ENCODE measurements at places on chromosomes 2 and 18.

- no peak for DNase-seq
Measured at GRCh38 chr2:146312899-146313298, 1531.9 kb upstream of the ACVR2A start.

- no peak for DNase-seq
Measured at GRCh38 chr2:197883354-197884032, 79.1 kb downstream of the PLCL1 start.

GRCh38 chr2:43103093-43103404, 123.4 kb downstream of the ZFP36L2 start:
- no peak for DNase-seq

DNA sequence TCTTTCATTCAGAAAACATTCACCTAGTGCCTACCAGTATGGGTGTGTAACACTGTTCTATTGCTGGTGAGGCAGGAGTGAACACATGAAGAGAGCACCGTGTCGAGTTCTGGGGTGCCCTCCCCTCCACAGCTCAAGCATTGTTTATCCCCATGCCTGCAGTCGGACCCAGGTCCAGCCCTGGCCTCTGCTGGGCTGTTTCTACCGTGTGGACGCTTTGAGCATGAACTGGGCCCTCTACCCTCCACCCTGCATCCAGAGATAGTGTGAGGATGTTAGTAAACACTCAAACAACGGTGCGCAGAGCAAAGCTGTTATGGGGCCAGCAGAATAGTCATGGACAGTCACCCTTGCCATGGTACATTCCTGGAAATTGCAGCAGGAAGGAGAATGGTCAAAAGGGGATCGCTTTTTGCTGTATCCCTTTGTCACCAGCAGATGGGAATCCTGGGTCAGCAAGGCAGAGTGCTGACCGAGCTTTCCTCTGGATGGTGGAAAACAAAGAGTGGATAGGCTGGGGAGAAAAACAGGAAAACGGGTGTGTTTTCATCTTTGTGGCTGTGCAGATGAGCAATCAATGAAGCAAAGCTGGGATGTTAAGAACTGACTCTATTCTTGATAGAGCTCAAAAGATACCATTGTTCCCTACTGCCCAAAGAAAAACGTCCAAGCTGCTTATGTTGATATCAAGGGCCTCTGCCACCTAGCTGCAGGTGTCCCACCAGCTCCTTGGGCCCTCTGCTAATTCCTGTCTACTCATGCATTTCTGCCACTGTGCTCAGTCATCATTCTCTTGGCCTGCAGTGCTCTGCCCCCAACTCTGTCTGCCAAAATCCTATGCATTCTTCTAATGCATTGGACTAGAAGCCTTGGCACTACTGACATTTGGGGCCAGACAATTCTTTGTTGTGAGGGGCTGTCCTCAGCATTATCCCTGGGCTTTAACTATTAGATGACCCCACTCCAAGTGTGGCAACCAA, 38.7 kb downstream of the REEP1 start:
- DNase-seq = no peak

GRCh38 chr2:148523315-148523714, 121.2 kb upstream of the EPC2 start:
- no peak for DNase-seq

GRCh38 chr2:71243634-71244301, 16.9 kb upstream of the PAIP2B start:
- no peak for DNase-seq

DNA sequence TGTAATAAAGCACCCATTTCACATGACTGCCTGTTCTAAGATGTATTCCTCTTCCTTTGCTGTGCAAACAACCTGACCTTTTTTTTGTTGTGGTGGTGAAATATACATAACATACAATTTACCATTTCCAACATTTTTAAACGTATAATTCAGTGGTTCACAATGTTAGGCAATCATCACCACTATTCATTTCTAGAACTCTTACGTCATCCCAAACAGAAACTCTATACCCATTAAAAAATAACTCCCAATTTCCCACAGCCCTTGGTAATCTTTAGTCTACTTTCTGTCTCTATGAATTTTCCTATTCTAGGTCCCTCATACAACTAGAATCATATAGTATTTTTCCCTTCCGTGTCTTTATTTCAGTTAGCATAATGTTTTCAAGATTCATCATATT, 36.7 kb downstream of the RND3 start:
- DNase-seq = no peak

GRCh38 chr2:195488567-195488966, 168.5 kb upstream of the SLC39A10 start:
- no peak for DNase-seq

DNA sequence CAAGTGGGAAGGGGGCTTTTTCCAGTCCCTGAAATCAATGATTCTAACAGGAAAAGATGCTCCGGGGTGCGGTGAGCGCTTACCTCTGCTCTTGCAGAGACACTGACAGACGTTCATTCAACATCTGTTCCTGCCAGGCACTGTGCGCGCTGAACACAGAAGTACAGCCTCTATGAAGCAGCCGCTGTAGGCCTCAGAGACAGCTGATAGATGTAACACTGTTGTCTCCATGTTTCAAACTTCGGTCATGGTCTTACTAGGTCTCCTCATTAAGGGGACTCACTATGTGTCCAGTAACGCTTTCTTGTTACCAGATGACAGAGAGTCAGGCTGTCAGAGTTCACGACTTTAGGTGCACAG, 649 bp upstream of the CLIP4 start:
- DNase-seq = peak; percentile 65

DNA sequence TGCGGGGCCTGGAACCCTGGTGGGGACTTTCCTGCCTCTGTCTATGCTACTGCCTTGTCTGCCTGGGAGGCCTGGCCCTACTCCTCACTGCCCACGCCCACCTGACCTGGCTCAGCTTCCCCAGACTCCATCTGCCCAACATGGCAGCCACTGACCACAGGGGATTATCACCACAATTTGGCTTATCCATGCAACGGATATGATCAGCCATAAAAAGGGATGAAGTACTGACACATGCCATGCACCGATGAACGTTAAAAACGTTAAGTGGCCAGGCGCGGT, 5.9 kb upstream of the KCNF1 start:
- DNase-seq = no peak

DNA sequence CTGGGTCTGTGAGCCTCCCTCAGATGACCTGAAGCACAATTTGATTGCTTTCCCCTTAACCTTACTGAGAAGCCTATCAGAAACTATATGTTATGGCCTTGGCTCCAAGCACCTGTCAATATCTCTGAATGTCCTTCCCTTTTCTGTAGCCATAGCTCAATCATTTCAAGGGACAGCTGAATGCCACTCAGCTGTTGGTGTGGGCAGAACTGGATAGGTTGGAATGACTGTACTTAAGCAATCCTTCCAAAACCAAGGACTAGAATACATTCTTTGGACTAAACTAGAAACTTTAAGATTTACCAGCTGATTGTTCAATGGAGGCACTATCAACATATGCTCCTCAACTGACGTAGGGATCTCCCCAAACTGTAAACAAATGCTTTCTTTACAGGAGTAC, 159.4 kb downstream of the THADA start:
- DNase-seq = no peak

DNA sequence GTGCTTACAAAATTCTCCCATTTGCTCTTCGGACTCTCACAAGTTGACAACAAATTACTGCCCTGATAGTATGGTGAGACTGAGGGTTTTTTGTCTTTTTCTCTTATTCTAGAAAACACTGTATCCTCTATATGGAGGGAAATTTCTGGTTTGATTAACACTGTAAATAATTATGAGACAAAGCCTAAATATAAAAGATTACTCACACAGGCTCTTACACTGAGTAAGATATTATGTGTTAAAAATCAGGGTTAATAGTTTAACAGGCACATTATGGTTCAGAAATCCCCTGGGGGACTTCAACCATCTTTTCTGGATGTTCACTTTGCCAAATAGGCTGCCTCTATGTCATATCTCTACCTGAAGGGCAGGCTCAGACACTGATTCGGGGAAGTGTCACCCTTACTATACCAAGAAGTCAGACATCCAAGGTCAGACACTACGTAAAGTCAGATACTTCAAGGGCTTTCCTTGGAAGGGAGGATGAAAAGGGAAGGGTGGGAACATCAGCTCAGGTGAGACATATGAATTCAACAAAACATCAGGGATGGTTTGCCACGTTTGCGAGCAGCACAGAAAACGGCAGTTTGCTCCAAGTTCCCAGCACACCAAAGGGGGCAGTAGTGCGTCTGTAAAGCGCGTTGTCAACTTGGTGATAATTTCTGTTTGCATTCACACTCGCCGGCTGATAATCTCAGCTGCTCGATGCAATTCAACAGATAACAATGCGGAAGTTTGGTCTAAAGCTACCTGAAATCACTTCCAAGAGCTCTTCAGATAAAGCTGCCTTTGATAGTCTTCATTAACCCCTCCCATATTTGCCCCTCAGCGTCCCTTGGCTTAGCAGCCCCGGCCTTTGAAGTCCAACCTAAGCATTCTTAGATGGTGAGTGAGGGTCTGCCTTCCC, 972 bp upstream of the RASGRP3 start:
- DNase-seq = peak; percentile 91

- no peak for DNase-seq
Measured at GRCh38 chr2:55157474-55157884, 74.6 kb downstream of the CLHC1 start.

DNA sequence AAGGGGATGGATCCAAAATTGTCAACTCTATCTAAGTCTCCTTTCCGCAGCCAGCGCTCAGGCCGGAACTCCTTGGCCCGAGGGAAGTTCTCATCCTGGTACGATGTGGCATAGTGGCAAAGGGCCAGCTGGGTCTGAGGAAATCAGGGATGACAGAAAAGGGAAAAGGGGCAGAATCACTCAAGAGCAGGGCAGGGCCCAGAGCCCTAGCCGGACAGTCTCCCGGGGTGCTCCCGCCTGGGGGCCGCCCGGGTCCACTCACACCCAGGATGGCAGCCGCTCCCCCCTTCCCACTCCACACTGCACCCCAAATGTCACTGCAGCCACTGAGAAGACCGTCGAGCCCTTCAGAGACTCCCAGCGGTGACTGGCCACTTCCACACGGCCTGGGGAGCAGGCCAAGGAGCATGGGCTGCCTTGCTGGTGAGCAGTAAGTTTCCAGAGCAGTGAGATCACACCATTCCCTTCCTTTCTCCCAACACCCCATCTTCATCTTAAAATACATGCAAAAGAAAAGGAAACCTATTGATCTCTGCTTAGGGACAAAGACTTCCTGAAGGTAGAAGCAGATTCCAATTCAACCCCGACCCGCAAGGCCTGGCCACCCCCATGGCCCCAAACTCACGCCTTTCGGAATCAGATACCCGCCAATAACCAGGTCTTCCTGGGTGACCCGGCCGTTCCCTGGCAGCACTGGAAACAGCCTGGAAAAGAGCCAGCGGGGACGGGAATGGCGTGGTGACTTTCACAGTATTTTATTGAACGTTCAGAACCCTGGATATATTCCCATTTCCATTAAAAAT, 26.7 kb downstream of the CYP27C1 start:
- DNase-seq = no peak

- no peak for DNase-seq
Measured at GRCh38 chr2:181158427-181158826, 178.0 kb downstream of the UBE2E3 start.

GRCh38 chr2:63665091-63665490, 76.3 kb downstream of the MDH1 start:
- DNase-seq = no peak

- no peak for DNase-seq
Measured at GRCh38 chr18:51248685-51249084, 51.2 kb upstream of the MEX3C start.

Measured in activated effector memory CD4-positive, alpha-beta T cell treated with anti-CD3 and anti-CD28 coated beads, Interleukin-2, amount 50 U/mL, for 16 hours (primary cell).